GM23248 (cell line): ENCODE measurements at places on chromosomes 2 and 18. TPM values are rescaled to one million over a fixed set of nuclear protein-coding genes. Genes with fewer than 3 reads are reported as not detected.

- DNase-seq = no peak
Measured at GRCh38 chr2:75108937-75109482, 90.3 kb downstream of the TACR1 start.

GRCh38 chr2:165662720-165663119 lies 131.3 kb downstream of the GALNT3 start:
- no peak for DNase-seq

DNA sequence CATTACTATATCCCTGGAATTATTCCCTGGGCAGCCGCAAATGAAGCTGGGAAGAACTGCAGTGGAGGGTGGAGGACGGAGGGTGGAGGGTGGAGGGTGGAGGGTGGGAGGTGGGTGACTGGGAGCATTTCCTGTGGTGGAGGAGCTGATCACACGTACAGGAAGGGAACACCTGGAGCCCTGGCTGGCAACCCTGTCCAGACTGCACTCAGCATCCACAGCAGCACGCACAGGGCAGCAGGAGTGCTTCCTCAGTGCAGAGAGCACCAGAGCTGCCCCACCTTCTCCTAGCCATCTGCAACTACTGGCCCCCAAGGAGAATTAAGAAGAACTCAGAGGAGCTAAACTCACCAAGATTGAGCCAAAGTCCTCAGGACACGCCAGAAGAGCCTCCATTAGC lies 249.9 kb downstream of the EIPR1 start:
- no peak for DNase-seq

TMEM163 gene
- not detected in 2 replicates for total RNA-seq

VWC2L gene
- total RNA-seq = not detected in 2 replicates

DNA sequence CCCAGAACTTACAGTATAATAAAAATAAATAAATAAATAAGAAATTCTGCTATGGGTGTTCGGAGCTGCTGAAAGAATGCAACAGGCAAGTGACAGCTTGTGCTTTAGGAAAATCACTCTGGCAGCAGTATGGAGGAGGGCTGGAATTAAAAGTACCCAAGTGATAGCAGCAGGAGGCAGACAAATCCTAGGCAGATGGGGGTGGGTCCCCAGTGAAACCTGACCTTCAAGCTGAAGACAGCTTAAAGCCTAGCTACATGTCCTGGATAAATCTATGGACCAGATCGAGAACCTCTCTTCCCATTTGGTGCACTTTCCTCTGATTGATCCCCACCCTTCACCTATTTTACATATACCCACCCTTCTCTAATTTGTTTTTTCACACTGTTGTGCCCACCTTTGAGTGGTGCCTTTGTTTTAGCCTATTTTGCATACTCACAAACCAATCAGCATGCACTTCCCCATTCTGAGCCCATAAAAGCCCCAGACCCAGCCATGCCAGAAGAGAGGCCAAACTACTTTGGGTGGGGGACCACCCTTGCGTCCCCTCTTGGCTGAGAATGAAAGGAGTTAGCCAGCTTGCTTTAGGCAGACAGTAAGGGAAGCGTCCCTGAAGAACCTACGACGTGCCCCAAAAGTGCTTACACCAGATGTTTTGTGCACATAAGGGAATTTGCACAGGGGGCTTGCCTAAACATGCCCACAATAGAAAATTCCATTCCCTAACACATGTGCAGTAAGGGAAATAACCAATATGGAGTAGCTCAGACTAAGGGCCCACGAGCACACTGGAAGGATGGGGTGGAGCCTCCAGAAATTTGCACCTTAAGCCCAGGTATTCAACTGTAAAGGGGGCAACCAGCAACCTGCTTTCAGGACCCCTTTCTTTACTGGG lies 3.0 kb downstream of the METTL8 start:
- no peak for DNase-seq

DSG1 gene
- total RNA-seq = not detected in 2 replicates

NOSTRIN gene
- 0.54 TPM in 1 of 2 replicates, not detected in the other for total RNA-seq

MBOAT2 gene
- total RNA-seq = 87.4 and 116 TPM in 2 replicates

- peak; percentile 14 for DNase-seq
Measured at GRCh38 chr2:11750422-11750821, 4.0 kb downstream of the LPIN1 start.

- peak; percentile 47 for DNase-seq
Measured at GRCh38 chr2:47225061-47225783, 70.1 kb upstream of the STPG4 start.

CD8B2 gene
- total RNA-seq = not detected in 2 replicates

LYPD6B gene
- 3.9 and 6.8 TPM in 2 replicates for total RNA-seq

GRCh38 chr18:27723168-27723567 lies 453.8 kb downstream of the CDH2 start:
- DNase-seq = peak; percentile 17

SRD5A2 gene
- total RNA-seq = not detected in 2 replicates

PSTPIP2 gene
- total RNA-seq = 2.8 and 3.8 TPM in 2 replicates

COL4A4 gene
- 0.76 and 1.0 TPM in 2 replicates for total RNA-seq

SGO2 gene
- 6.2 and 6.3 TPM in 2 replicates for total RNA-seq

DNA sequence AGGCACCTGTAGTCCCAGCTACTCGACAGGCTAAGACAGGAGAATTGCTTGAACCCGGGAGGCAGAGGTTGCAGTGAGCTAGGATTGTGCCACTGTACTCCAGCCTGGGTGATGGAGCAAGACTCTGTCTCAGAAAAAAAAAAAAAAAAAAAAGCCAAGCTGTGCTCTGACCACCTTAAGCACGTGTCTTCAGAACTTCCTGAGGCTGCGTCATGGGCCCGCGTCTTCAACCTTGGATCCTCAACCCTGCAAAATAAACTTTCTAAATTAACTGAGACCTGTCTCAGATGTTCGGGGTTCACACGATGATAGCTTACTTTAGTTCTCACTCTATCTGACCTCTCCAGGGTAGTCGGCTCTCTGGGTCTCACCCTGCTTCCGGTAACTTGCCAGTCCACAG lies 65.8 kb upstream of the CABLES1 start:
- no peak for DNase-seq

NDC80 gene
- total RNA-seq = 8.3 and 10.9 TPM in 2 replicates

- DNase-seq = no peak
Measured at GRCh38 chr18:7059276-7059675, 58.3 kb downstream of the LAMA1 start.

CAD gene
- total RNA-seq = 23.9 and 27.7 TPM in 2 replicates

DNA sequence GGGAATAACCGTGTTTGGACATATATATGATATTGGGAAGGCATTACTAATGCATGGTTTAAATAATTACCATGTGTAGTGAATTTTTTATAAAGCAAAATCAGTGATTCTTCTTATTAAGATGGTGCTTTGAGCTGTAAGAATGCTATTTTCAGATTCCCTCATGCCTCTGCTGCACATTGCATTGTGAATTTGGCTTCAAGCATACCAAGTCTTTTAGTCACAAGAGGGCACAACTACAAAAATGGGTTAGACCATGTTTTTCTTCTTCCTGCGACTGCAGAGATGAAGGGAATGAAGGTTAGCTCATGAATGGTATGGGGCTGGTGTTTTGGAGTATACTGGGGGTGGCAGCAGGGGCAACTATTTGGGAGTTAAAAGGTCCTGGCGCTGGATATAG lies 320.1 kb downstream of the SLC4A3 start:
- DNase-seq = peak; percentile 68

MAP3K19 gene
- not detected in 2 replicates for total RNA-seq

DNA sequence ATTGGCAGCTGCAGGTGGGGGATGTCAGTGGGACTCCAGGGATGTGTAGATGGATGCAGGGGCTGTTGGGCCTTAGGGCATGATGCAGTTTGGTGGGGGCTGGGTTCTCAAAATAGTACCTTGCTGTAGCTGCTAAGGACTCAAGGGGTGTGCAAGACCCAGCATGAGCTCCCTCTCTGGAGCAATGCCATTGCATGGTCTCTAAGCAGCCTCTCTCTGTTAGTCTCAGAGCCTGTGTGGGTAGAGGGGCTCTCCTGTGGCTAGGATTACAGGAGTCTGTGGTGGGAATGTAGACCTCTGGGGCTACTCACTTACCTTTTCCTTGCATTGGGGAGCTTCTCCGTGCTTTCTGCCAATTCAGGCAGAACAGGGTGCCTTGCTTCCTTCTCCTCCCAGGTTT lies 228.9 kb downstream of the LPIN1 start:
- DNase-seq = no peak

DNA sequence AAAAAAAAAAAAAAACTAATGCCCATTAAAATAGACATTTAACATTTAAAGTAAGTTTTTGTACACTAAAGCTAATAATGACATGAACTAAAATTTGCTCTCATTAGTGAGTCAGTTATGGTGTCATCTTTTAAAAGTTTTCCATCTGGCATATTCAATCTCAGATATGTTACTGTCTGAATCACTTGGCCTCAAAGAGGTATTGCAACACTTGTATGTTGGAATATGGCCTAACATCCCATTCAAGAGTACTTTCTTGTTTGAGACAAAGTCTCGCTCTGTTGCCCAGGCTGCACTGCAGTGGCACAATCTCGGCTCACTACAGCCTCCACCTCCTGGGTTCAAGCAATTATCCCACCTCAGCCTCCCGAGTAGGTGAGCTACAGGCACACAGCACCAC lies 169.7 kb downstream of the TMEM163 start:
- DNase-seq = peak; percentile 75

UGT1A5 gene
- not detected in 2 replicates for total RNA-seq

- DNase-seq = no peak
Measured at GRCh38 chr2:203669820-203670219, 36.6 kb upstream of the CD28 start.

DNA sequence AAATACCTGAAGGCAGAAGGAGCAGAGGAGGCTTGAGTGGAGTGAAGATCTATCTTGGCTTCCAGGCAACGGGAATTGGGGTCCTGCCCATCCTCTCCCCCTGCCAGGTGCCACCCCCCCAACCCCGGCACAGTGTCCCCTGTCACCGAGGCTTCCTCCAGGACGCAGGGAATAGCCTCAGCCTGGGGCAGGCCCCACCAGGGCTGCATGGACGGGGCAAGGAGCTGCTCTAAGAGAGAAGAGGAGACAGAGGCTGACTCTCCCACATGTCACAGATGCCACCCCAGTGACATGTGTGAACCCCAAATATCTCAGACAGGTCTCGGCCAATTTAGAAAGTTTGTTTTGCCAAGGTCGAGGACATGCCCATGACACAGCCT lies 42.1 kb downstream of the PXDN start:
- no peak for DNase-seq

SP140 gene
- not detected in 2 replicates for total RNA-seq

DNA sequence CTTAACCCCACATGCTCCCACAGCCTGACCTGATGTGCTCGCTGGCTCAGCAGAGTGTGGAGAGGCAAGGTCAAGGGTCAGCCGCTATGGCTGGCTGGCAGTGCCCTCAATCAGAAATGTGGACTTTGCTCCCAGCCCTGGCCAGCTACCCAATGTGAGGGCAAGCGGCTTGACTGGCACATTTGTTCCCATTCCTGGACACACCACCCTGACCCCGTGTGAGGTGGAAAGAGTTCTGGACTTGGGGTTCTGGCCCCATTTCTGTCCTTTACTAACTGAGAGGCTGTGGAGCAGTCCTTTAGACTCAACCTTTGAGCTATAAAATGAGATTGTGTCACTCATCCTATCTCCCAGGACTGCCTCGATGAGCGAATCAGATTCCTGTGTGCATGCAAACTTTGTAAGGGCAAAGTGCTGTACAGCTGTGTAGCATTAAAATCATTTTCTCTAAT lies 9.1 kb downstream of the THNSL2 start:
- DNase-seq = no peak

SIX3 gene
- total RNA-seq = not detected in 2 replicates

DNA sequence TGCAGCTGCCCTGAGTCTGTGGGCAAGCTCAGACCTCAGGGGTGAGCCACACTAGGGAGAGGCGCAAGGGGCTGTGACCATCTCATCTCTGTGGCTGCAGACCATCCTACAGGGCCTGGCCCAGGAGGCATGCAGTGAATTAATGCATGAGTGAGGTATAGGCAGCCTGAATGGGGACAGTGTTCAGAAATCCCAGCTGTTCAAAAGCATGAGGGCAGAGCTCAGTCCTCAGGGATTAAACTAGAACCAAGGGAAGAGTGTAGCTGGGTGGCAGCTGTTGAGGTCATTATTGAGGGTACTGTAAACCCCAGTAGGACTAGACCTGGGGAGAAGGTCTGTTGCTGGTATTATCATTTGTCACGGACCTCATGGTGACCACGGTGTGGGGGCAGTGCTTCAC lies 17.0 kb downstream of the TMEM177 start:
- no peak for DNase-seq

KHK gene
- total RNA-seq = not detected in 2 replicates

DNA sequence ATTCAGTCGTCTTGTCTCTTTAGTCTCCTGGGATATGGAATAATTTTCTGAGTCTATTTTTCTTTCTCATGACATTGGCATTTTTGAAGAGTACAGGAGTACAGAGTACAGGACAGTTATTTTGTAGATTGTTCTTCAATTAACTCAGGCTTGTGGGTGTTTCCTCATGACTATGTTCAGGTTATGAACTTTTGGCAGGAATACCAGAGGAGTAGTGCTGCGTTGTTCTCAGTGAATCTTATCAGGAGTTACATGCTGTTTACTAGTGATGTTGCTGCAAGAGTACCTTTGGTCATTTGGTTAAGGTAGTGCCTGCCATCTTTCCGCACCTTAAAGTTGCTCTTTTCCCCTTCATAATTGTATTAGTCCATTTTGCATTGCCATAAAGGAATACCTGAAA lies 41.3 kb upstream of the AGFG1 start:
- peak; percentile 5 for DNase-seq

GRCh38 chr2:239905884-239906654 lies 119.1 kb downstream of the NDUFA10 start:
- DNase-seq = no peak

DNA sequence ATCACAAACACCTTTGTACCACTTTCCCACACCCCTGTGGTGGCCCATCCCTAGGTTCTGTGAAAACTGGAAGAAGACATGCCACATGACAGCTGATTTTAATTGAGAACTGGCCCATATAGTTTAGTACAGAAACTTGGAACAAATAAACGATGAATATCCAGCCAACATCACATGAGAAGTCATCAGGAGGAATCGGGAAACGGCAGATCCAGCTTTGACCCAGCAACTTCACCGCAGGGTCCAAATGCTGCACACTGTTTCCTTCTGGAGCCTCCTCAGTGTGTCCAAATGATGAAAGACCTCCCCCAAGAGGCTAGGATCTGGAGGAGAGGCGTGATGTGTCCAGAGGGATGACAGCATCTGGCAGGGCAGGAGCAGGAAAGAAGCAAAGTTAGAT lies 75.5 kb downstream of the COPS8 start:
- DNase-seq = peak; percentile 30

GRCh38 chr18:74140582-74140981 lies 7.1 kb downstream of the FBXO15 start:
- DNase-seq = no peak

TUBB8B gene
- not detected in 2 replicates for total RNA-seq
